HTR-8/SVneo (cell line): ENCODE measurements at places on chromosomes 3 and 15.
A peak's percentile ranks its signal among the peaks of the same experiment; 100 is the strongest.

DNA sequence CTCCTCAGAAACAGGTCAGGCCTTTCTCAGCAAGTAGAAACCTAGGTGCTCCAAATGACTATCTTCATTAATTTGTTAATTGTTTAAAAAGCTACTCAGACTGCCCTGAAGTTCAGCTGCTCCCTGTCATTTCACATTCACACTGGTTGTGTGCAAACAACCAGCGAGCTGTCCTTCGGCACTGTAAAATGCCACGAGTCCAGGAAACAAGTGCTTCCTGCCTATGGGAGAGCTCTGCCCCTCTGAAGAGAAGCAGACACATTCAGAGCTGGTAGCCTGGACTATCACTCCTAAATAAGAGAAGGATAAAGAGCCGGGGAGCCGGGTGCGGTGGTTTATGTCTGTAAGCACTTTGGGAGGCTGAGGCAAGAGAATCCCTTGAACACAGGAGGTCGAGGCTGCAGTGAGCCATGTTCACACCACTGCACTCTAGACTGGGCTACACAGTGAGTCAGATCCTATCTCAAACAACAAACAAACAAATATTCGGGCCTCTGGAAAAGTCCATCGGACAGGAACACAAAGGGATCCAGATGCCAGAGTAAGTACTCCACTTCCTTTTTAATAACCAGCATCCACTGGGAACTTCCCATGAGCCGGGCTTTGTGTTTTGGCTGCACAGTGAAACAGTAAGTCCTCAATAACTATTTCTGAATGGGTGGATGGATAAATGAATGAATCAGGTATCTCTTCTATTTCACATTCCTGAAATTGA lies 114.4 kb upstream of the WNT5A start:
- DNase-seq = no peak

DNA sequence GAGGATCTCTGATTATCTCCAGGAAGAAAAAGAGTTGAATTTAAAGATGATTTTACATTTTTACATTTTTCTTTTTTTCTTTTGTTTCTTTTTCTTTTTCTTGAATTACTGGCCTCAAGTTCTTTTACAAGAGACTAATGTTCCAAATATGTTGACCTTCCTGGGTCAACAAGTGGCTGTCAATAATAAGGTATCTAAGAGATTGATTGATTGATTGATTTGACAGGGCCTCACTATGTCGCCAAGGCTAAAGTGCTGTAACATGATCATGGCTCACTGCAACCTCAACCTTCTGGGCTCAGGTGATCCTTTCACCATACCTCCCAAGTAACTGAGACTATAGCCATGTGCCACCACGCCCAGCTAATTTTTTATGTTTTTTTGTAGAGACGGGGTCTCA lies 44.6 kb downstream of the KIF9 start:
- DNase-seq = no peak

DNA sequence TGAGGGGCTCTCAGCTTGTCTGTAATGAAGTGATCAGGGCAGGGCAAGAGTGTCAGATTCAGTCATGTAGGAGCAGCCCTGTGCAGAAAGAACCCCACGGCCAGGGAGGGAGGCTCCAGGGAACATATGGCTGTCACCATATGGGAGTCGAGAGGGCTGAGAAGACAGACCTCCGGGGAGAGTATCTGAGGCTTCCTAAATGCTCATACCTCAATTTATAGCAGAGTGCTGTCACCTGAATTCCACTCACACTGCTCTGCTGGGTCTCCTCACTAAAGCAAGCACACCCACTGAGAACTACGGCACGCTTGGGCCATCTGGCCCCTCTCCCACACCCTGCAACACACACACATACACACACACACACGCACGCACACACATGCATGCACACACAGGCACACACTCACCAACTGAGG lies 92.3 kb upstream of the TJP1 start:
- no peak for DNase-seq

- peak; percentile 90 for DNase-seq
Observed at GRCh38 chr15:69557020-69557706, 104.5 kb downstream of the RPLP1 start.

GRCh38 chr3:61936344-61936937 lies 375.1 kb downstream of the PTPRG start:
- DNase-seq = no peak

DNA sequence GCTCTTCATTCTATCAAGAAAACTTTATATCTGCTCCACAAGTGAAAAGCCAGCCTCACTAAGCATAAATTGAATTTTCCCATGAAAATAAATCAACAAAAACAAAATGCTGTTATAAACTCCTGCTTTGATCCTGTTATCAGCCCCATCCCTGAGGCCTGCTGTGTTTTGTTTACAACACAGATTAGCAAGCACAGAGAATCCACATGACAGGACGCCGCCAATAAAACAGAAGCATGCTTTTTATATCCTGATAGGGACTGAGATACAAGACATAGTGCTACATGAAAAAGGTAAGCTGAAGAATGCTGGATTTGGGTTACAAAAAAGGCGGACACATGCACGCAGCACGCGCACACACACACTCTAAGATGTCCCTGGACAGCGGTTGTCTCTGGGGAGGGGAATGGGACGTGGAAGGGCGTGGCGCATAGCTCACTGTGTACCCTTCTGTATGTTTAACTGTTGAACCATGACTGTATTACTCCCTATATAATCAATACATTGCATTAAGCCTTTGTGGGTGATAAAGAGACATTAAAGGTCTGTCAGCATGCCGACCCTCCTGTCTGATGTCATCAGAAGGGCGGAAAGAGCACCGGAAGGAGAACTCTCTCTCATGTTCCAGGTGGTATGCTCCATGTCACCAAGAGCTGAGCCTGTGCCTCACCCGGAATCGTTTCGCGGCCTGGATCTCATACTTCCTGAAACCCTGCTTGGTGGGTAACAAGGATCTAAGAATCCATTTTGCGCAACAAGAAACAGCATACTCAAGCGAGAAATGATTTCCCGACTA lies 93.9 kb downstream of the IQSEC1 start:
- no peak for DNase-seq

DNA sequence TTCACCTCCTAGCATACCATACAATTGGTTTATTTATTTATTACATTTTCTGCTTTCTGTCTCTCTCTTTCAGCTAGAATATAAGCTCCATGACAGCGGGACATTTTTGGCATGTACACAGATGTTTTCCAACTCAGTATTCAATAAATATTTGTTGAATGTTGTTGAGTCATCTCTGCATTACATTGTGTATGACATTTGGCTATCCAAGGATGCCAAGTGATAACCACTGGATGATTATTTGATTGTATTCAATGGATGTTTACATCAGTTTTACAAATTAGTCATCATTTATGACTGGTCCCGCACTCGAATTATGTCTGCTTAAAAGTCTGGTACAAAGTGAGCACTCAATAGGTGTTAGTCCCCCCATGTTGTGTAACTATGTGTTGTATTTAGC lies 49.5 kb upstream of the STXBP5L start:
- no peak for DNase-seq

DNA sequence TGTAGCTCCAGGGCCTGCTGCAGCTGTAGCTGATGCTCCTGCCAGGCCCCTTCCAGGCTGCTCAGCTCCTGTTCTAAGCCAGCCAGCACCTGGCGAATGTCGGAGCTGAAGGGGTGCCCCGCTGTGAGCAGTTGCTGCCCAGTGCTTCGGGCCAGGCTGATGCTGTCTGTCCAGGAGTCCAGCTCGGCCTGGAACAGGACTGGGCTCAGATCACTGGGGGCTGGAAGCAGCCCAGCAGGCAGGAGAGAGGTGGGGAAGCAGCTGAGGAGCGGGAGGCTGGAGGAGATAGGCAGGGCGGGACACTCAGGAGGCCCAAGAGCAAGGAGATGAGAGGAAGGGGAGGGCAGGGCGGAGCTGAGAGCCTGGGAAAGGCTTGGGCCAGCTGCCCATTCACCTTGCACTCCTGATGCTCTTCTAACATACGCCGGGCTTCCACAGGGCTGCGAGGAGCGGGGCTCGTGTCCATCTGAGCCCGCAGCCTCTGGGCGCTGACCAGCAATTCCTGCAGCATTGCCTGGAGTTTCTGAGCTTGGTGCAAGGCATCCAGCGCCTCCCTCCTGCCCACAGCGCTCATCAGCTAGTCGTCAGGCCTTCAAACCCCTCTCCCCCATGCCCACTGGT lies 23.2 kb downstream of the PLA2G4B start:
- DNase-seq = no peak

GRCh38 chr3:128083396-128083795 lies 31.2 kb downstream of the SEC61A1 start:
- DNase-seq = no peak

GRCh38 chr3:189773056-189773455 lies 141.9 kb downstream of the TP63 start:
- DNase-seq = peak; percentile 24

DNA sequence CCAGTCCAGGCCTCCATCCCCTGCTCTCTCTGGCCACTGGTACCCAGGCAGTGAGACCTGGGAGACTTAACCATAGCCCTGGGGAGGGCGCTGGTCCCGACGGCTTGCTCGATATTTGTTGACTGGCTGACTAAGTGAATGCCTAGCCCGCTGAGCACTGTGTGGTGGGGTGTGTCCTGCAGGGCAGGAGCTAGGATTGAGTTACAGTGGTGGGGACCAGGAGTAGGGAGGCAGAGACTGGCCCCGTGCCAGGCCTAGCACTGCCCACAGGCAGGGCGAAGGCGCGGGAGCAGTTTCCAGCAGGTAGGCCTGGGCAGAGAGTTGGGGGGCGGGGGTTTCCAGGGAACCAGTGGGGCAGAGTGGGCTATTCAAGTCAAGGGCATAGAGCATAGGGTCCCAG lies at the start of gene VILL:
Gene VILL (plus strand): TSS at position 260 of the 400 bp plus-strand sequence. CDS start 2,887 bp downstream, outside the sequence.
- DNase-seq = no peak
